Ovary (tissue), 10 donors: ENCODE measurements at places on chromosomes 1 and 21. TPM values are rescaled to one million over a fixed set of nuclear protein-coding genes. Genes with fewer than 3 reads are reported as not detected.
A peak's percentile ranks its signal among the peaks of the same experiment; 100 is the strongest.

GRCh38 chr1:219788700-219789099, 139.7 kb downstream of the SLC30A10 start:
- no peaks in the 10 kb centered on the region for H3K4me1 ChIP-seq
- no peaks in the 10 kb centered on the region for H3K36me3 ChIP-seq
- no peak for DNase-seq
- no peak overlapping the region for H3K4me3 ChIP-seq

DNA sequence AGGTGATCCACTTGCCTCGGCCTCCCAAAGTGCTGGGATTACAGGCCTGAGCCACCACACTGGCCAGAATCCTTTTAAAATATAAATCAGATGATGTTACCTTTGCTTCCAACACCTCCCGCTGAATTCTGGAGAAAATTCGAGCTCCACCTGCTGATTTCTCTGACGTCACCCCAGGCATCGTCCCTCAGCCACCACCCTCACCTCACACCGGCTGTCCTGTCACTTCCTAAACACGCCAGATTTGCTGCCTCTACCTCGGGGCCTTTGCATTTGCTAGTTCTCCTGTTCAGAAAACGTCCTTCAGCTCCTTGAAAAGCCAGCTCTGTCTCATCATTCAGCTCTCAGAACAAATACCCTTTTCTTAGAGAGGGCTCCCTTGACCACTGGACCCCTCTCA, 57.9 kb downstream of the FBXO2 start:
- H3K4me3 ChIP-seq = no peak overlapping the region
- H3K27ac ChIP-seq = no peak overlapping the region
- no peak for DNase-seq
- no peaks in the 10 kb centered on the region for H3K36me3 ChIP-seq

- no peak overlapping the region for H3K27ac ChIP-seq
- no peak for DNase-seq
- H3K36me3 ChIP-seq = no peaks in the 10 kb centered on the region
- no peak overlapping the region for H3K4me3 ChIP-seq
- H3K27me3 ChIP-seq = no peaks in the 10 kb centered on the region
- no peaks in the 10 kb centered on the region for H3K4me1 ChIP-seq
These were observed 66.4 kb upstream of the SOD1 start for GRCh38 chr21:31592963-31593560.

DNA sequence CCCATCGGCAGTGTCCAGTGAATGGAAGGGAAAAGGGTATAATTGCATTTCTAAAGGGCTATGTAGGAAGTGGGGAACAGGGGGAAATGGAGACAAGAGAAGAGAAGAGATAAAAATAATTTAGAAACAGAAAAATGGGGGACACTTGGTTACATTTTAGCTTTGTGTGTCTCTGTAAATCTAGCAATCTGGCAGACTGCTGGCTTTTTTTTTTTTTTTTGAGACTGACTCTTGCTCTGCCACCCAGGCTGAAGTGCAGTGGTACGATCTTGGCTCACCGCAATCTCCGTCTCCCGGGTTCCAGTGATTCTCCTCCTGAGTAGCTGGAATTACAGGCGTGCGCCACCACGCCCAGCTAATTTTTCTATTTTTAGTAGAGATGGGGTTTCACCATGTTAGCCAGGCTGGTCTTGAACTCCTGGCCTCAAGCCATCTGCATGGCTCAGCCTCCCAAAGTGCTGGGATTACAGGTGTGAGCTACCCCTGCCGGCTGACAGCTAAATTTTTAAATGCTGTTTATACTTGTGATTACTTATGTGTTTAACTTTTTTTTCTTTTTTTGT, 53.4 kb downstream of the AGPAT3 start:
- H3K27ac ChIP-seq = no peak overlapping the region
- no peak overlapping the region for H3K4me3 ChIP-seq
- peaks cover 9% of the 10 kb centered on the region for H3K4me1 ChIP-seq
- H3K36me3 ChIP-seq = no peaks in the 10 kb centered on the region
- peak; percentile 28 for DNase-seq
- no peaks in the 10 kb centered on the region for H3K27me3 ChIP-seq

GRCh38 chr1:6594977-6595740, 7.5 kb downstream of the KLHL21 start:
- no peak overlapping the region for H3K27ac ChIP-seq
- no peak for DNase-seq
- H3K4me3 ChIP-seq = no peak overlapping the region
- H3K36me3 ChIP-seq = no peaks in the 10 kb centered on the region

DNA sequence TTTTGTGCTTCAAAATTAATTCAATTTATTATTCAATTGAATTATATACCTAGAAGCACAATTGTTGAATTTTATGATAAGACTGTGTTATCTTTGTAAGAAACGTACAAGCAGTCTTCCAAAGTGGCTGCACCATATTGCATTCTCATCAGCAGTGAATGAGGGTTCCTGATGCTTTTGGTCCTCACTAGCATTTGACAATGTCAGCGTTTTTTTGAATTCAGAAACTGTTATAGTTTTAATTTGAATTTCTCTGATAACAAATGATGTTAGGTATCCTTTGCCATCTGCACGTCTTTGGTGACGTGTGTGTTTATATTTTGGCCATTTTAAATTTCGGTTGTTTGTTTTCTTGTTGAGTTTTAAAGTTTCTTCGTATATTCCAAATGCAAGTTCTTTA, 553.0 kb upstream of the ZP4 start:
- no peaks in the 10 kb centered on the region for H3K36me3 ChIP-seq
- H3K4me3 ChIP-seq = no peak overlapping the region
- H3K27ac ChIP-seq = no peak overlapping the region
- no peaks in the 10 kb centered on the region for H3K4me1 ChIP-seq

MAB21L3 gene
- not detected for polyA plus RNA-seq

S100A14 gene
- polyA plus RNA-seq = 0.40 TPM
